ENCODE measurements at places on chromosomes 5 and 9. TPM values are rescaled to one million over a fixed set of nuclear protein-coding genes. Genes with fewer than 3 reads are reported as not detected.

The CXXC5 gene
- total RNA-seq = 2.1 TPM

The BARHL1 gene
- not detected for total RNA-seq

The CKMT2 gene
- total RNA-seq = not detected

The PTPN3 gene
- 0.29 TPM for total RNA-seq

The DOCK8 gene
- total RNA-seq = 136 TPM

The PDCD1LG2 gene
- 0.33 TPM for total RNA-seq

The FGF1 gene
- total RNA-seq = not detected

The PCDHGA8 gene
- 0.04 TPM for total RNA-seq

The MARVELD2 gene
- total RNA-seq = 0.40 TPM

The ARHGEF37 gene
- total RNA-seq = 0.13 TPM

The STKLD1 gene
- 0.24 TPM for total RNA-seq

The PRR7 gene
- total RNA-seq = 14.7 TPM

The IFNA4 gene
- not detected for total RNA-seq

The MCTP1 gene
- total RNA-seq = 0.51 TPM

The SLC6A3 gene
- total RNA-seq = not detected

The OR13J1 gene
- not detected for total RNA-seq

The PCDHA9 gene
- not detected for total RNA-seq

The PCDHGA12 gene
- total RNA-seq = not detected

The FAM78A gene
- total RNA-seq = 44.4 TPM

The FBLL1 gene
- total RNA-seq = not detected

The ARID3C gene
- 0.44 TPM for total RNA-seq

The PDLIM4 gene
- 1.4 TPM for total RNA-seq

The PALM2AKAP2 gene
- total RNA-seq = not detected

The SAPCD2 gene
- 11.5 TPM for total RNA-seq

The FYB1 gene
- total RNA-seq = 75.9 TPM

The IFNA2 gene
- total RNA-seq = not detected

The FLT4 gene
- total RNA-seq = 6.0 TPM

All from CD8-positive, alpha-beta memory T cell (primary cell).